CD14-positive monocyte (primary cell): ENCODE measurements at places on chromosomes 11 and 22.

DNA sequence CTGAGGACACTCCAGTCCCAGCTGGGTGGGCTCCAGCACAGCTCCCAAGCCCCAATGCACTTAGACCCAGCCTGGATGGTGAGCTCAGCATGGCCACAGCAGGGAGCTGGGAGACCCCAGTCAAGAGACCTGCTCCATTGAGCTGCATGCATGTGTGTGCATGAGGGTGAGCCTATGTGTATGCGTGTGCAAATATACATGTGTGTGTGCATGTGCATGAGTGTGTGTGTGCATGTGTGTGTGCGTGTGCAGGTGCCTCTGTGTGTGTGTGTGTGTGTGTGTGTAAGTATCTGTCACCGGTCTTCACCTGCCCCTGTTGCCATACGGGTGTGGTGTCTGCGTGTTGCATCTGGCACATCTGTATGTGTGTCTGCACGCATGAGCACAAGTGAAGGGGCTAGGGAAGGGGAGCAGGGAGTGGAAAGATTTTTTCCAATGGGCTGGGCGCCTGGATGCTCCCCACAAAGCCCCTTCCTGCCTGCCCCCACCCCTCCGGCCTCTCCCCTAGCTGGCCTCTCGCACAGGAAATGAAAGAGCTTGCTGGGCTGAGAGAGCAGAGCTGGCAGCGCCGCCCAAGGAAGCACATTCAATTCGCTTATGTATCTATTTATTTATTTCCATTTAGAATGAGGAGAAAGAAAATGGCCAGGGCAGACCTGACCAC, 4.1 kb downstream of the TSPAN32 start:
- DNase-seq = no peak
- H3K4me1 ChIP-seq = peaks cover 53% of the 10 kb centered on the region
- H3K27me3 ChIP-seq = no peaks in the 10 kb centered on the region
- peak overlapping the region; percentile 51 for H3K27ac ChIP-seq
- no peaks in the 10 kb centered on the region for H3K36me3 ChIP-seq

GRCh38 chr11:17211286-17211685, 3.5 kb upstream of the PIK3C2A start:
- H3K36me3 ChIP-seq = no peaks in the 10 kb centered on the region
- H3K4me1 ChIP-seq = peaks cover 47% of the 10 kb centered on the region
- no peak for DNase-seq
- no peaks in the 10 kb centered on the region for H3K27me3 ChIP-seq
- H3K4me3 ChIP-seq = no peak overlapping the region

DNA sequence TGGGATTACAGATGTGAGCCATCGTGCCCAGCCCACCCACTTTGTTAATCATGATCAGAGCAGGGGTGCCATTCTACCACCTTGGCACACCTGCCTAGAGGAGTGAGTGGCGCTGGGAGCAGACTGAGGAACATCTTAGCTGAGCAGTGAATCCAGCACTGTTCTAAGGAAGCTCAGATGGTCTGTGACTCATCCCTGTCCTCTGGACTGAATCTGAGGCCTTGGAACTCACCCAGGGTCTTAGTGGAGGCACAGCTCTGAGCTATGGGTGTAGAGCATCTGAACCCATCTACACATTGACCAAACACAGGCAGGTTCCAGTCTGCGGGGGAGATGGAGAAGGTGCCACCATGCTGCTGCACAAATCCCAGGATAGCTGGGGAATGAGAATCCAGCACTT, 14.9 kb downstream of the PGAP2 start:
- H3K4me3 ChIP-seq = no peak overlapping the region
- H3K27ac ChIP-seq = no peak overlapping the region
- peak; percentile 22 for DNase-seq
- H3K4me1 ChIP-seq = peaks cover 37% of the 10 kb centered on the region
- H3K27me3 ChIP-seq = no peaks in the 10 kb centered on the region

GRCh38 chr11:63683133-63683991, 2.1 kb downstream of the RTN3 start:
- H3K4me1 ChIP-seq = peaks cover 61% of the 10 kb centered on the region
- no peaks in the 10 kb centered on the region for H3K36me3 ChIP-seq
- no peak overlapping the region for H3K27ac ChIP-seq
- H3K4me3 ChIP-seq = peak overlapping the region; percentile 92

GRCh38 chr11:43933608-43934551, 8.6 kb upstream of the C11orf96 start:
- no peak for DNase-seq
- no peaks in the 10 kb centered on the region for H3K36me3 ChIP-seq
- no peak overlapping the region for H3K4me3 ChIP-seq
- H3K27me3 ChIP-seq = no peaks in the 10 kb centered on the region

GRCh38 chr11:99693941-99694492, 673.3 kb downstream of the CNTN5 start:
- no peak for DNase-seq
- H3K4me1 ChIP-seq = no peaks in the 10 kb centered on the region
- H3K27ac ChIP-seq = no peak overlapping the region
- no peak overlapping the region for H3K4me3 ChIP-seq
- H3K36me3 ChIP-seq = no peaks in the 10 kb centered on the region
- no peaks in the 10 kb centered on the region for H3K27me3 ChIP-seq

GRCh38 chr11:6320411-6321155, at the start of gene CAVIN3:
Gene CAVIN3 (minus strand): TSS chr11:6320501. CDS start chr11:6320476, 25 bp downstream.
- H3K27me3 ChIP-seq = peaks cover 56% of the 10 kb centered on the region
- H3K36me3 ChIP-seq = no peaks in the 10 kb centered on the region
- DNase-seq = peak; percentile 49
- peaks cover 23% of the 10 kb centered on the region for H3K4me1 ChIP-seq
- H3K4me3 ChIP-seq = peak within 1 kb of the TSS; percentile 73

- no peak overlapping the region for H3K4me3 ChIP-seq
- peaks cover 45% of the 10 kb centered on the region for H3K36me3 ChIP-seq
- no peaks in the 10 kb centered on the region for H3K27me3 ChIP-seq
- H3K4me1 ChIP-seq = peaks cover 57% of the 10 kb centered on the region
- no peak overlapping the region for H3K27ac ChIP-seq
These were observed 3.4 kb downstream of the CLPB start for GRCh38 chr11:72430741-72431570.

- H3K4me3 ChIP-seq = peak overlapping the region; percentile 71
- peaks cover 15% of the 10 kb centered on the region for H3K36me3 ChIP-seq
- no peak for DNase-seq
- peaks cover 51% of the 10 kb centered on the region for H3K4me1 ChIP-seq
These were observed 758 bp downstream of the PDXP start for GRCh38 chr22:37659066-37659896.

- H3K27me3 ChIP-seq = no peaks in the 10 kb centered on the region
- peaks cover 42% of the 10 kb centered on the region for H3K4me1 ChIP-seq
- no peak for DNase-seq
- H3K36me3 ChIP-seq = peaks cover 42% of the 10 kb centered on the region
- H3K4me3 ChIP-seq = no peak overlapping the region
- H3K27ac ChIP-seq = no peak overlapping the region
These were observed 31.6 kb upstream of the HMOX1 start for GRCh38 chr22:35349368-35349703.

- H3K36me3 ChIP-seq = no peaks in the 10 kb centered on the region
- no peaks in the 10 kb centered on the region for H3K27me3 ChIP-seq
- peaks cover 5% of the 10 kb centered on the region for H3K4me1 ChIP-seq
- H3K4me3 ChIP-seq = no peak overlapping the region
These were observed 1.6 kb upstream of the GSTT4 start for GRCh38 chr22:24006914-24007214.

DNA sequence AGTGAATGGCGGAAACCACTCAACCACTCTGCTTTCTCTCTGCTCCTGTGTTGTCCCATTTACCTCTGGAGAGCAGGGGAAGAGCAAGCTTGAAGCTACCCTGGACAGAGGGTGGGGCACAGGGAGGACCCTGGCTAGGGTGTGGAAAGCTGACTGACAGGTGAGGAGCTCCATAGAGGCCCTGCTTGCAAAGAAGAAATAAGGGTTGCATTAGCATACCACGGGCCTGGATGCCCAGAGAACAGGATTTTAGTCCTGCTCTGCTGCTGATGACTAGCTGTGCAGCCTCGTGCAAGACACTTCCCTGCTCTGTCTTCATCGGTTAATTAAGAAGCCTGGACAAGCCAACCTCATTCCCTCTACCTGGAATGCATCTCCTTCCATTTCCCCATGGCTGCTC, 135.0 kb downstream of the BUD13 start:
- H3K4me1 ChIP-seq = no peaks in the 10 kb centered on the region
- H3K36me3 ChIP-seq = no peaks in the 10 kb centered on the region
- no peak for DNase-seq
- H3K4me3 ChIP-seq = no peak overlapping the region
- H3K27me3 ChIP-seq = no peaks in the 10 kb centered on the region

DNA sequence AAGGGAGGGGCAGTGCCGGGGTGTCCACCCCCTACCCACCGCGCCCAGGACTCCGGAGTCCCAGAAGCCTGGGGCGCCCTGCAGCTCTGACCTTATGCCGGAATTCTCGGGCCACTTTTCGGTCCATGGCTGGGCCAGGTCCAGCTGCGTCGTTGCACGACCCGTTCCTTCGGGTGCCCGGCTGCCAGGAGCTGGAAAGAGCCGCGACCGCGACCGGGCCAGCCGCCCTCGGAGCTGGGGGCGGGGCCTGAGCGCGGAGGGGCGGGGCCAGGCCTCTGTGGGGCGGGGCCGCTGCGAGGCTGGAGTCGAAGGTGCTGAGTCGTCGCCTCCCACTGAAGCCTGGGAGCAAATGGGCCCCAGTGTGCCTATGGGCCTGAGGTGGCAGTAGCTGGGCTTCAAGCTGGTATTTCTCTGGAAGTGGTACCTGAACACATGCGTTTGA, at the start of gene USH1C:
USH1C (minus strand) TSS at position 236 of the 442 bp plus-strand sequence; CDS start at position 127, 109 bp downstream.
- no peak within 1 kb of the TSS for H3K4me3 ChIP-seq
- no peak within 1 kb of the TSS for H3K27ac ChIP-seq
- no peaks in the 10 kb centered on the region for H3K27me3 ChIP-seq
- no peaks in the 10 kb centered on the region for H3K4me1 ChIP-seq

- H3K4me3 ChIP-seq = no peak overlapping the region
- H3K4me1 ChIP-seq = no peaks in the 10 kb centered on the region
- H3K36me3 ChIP-seq = no peaks in the 10 kb centered on the region
- no peak overlapping the region for H3K27ac ChIP-seq
These were observed 156.3 kb downstream of the GRM5 start for GRCh38 chr11:88909500-88909899.

DNA sequence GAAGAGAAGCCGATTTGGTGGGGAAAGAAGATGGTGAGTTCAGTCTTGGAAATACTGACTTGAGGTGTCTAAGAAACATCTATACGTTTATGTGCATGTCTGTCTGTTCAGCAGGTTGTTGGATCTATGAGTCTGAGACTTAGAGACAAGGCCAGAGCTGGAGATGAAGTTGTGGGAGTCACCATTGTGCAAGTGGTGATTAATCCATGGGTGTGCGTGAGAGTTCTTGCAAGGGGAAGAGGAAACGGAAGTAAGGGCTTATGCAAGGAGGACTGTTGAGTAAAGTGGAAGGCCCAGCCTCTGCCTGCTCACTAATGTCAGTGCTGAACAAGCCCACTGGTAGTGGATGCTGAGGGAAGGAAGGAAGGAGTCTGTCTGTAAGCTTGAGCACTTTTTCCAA, 9.7 kb downstream of the TMEM45B start:
- peak; percentile 96 for DNase-seq
- no peaks in the 10 kb centered on the region for H3K27me3 ChIP-seq

DNA sequence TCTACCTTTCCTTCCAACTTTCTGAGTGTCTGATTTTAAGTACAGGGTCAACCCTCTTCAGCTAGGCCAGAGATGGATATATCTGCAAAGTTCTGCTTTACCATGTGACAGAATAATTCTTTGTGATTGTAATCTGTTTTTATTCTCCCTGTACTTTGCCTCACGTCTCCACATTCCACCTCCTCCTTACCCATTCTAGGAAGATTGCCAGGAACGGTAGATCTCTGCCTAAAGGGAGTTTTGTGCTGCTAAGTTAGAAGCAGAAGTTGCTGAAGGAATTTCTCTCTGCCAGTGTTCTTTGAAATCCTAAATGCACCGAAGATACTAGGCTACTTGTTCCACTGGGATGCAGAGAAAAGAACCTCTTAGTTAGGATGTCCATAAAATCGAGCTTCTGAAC, 20.7 kb upstream of the FAM181B start:
- DNase-seq = no peak
- H3K4me1 ChIP-seq = no peaks in the 10 kb centered on the region
- no peaks in the 10 kb centered on the region for H3K27me3 ChIP-seq
- no peak overlapping the region for H3K27ac ChIP-seq

DNA sequence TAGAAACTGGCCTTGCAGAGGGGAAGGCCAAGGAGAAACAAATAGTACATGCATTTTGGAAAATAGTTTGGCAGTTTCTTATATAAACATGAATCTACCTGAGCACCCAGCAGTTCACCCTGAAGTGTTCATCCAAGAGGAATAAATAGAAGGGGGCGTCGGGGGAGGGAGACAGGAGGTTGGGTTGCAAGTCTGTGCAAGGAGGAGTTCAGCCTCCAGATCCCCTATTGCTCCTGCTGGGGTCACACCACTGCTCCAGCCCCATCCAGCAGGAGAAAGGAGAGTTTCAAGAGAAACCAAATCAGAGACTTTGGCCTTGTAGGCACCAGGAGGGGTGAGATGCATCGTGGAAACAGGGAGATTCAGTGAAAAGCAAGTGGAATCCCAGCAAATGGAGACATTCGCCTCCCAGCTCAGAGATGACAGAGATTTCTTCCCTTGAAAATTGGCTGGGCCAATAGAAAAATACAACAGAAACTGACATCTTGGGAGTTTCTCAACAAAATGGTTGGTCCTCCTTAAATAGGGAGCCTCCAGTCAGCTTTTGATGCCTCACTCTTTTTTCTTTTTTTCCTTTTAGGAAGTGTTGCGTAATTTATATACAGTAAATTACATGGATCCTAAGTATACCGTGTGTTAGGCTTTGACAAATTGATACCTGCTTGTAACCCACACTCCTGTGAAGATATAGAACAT, 34.1 kb downstream of the OTOG start:
- H3K4me1 ChIP-seq = no peaks in the 10 kb centered on the region
- no peaks in the 10 kb centered on the region for H3K27me3 ChIP-seq

DNA sequence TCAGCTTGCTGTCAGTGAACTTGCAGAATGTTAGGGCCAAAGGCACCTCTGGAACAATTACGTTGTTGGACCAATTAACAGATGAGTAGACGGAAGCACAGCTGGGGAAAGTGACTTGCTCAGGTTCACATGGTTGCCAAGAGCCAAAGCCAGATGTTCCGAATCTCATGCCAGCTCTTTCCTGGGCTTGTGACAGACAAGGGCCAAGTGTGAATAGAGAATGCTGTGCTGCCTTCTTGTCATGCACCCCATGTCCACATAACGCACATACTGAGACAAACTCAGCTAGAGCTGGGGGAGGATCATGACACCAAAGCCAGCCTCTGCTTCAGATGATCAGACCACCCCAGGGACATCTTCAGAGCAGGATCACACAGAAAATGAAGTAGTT, 616.3 kb downstream of the INSC start:
- no peaks in the 10 kb centered on the region for H3K27me3 ChIP-seq
- no peak for DNase-seq
- H3K4me1 ChIP-seq = no peaks in the 10 kb centered on the region
- no peak overlapping the region for H3K4me3 ChIP-seq
- no peaks in the 10 kb centered on the region for H3K36me3 ChIP-seq

DNA sequence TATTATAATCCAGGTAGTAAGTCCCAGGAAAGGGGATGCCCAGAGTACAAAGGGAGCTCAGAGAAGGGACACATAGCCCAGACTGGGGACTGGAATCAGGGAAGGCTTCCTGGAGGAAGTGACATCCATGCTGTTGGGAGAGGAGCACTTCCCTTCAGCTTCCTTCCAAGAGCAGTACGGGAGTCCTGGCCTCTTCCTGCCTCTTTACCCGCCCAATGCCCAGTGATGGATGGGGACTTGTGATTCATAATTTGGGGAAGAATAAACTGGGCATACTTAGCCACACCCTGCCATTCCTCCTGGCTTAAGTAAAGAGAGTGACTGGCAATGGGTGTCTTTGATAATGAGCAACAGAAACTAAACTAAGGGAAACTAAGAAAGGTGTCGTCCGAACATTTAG, 11.5 kb downstream of the C11orf91 start:
- H3K27me3 ChIP-seq = no peaks in the 10 kb centered on the region
- H3K4me3 ChIP-seq = no peak overlapping the region
- H3K27ac ChIP-seq = no peak overlapping the region
- H3K4me1 ChIP-seq = no peaks in the 10 kb centered on the region
- H3K36me3 ChIP-seq = no peaks in the 10 kb centered on the region
- no peak for DNase-seq
